ENCODE measurements at places on chromosomes 2 and 18.

GRCh38 chr2:196242131-196242620, 70.8 kb upstream of the STK17B start:
- no peak for DNase-seq

DNA sequence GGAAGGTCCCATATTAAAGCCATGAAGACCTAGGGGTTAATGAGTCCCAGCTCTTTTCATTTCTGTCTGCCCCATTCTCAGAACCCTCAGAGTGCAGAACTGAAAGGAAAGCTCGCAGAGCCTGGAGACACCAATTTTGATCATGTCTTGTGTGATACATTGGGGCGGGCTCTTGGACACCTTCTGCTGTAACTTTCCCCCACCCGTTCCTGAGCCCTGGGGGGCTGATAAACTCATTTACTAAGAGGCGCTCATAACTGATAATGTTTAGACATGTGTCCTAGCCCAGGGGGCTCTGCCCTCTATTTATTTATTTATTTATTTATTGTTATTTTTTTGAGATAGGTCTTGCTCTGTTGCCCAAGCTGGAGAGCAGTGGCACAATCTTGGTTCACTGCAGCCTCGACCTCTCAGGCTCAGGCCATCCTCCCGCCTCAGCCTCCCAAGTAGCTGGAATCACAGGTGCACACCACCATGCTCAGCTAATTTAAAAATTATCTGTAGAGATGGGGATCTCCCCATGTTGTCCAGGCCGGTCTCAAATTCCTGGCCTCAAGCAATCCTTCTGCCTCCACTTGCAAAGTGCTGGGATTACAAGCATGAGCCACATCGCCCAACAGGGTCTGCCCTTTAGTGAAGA, 72.4 kb upstream of the HAAO start:
- DNase-seq: no peak

DNA sequence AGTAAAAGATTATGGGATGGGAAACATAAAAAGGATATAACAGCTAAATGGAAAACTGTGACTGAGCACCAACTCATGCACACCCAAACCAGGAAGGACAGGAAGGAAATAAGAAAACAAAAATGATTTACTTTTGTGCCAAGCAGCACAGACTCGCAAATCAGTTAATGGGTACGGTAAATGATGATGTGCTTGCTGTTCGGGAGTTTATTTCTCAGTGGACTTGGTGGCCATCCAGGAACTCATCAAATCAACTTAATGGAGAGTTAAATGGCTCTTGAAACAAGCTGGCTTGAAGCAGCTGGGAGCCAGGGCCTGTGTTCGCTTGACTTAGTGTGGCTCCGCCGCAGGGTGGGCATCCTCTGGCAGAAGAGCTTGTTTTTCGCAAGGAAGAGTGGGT, 36.2 kb downstream of the MTCL1 start:
- no peak for DNase-seq

DNA sequence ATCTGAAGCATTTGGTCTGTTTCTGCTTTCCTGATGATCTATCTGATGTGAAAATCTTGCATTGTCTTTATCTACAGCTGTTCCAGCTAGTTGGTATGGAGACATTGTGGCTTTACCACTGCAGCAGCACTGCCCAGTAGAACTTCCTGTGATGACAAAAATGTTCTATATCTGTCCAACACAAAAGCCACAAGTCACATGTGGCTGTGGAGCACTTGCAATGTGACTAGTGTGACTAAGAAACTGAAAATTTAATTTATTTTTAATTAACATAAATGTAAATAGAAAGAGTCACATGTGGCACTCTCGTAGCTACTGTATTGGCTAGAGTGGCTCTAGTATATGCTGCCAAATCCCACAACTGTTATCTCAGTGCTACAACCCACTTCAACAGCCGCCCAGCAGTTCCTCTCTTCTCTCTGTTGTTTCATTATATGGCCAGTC, 425.7 kb downstream of the SETBP1 start:
- no peak for DNase-seq

DNA sequence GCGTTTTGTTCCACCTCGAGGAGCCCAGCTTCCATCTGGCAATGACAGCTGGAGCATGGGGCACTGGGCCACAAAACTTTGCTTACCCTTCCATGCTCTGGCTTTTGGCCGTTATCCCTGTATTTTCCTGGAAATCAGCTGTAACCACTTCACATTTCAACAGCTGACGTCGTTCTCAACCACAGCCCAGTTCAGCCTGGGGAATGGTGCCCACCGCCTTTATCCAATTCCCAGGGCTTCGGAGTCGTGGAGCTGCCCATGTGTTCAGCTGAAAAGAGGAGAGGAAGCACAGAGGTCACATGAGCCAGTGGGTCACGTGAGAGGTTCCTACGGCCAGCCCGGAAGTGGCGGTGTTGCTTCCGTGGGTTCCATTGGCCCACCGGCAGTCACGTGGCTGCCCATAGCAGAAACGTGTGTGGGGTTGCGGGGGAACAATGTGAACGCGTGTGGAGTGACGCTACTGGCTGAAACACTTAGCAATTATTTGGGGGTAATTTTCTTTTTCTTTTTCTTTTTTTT, 16.7 kb upstream of the EDAR start:
- DNase-seq: no peak

GRCh38 chr18:33603454-33603853, 25.4 kb downstream of the ASXL3 start:
- DNase-seq: no peak

GRCh38 chr18:48975817-48976649, 25.3 kb upstream of the SMAD7 start:
- DNase-seq: no peak

GRCh38 chr2:46174345-46175170, 122.6 kb upstream of the EPAS1 start:
- DNase-seq: no peak

DNA sequence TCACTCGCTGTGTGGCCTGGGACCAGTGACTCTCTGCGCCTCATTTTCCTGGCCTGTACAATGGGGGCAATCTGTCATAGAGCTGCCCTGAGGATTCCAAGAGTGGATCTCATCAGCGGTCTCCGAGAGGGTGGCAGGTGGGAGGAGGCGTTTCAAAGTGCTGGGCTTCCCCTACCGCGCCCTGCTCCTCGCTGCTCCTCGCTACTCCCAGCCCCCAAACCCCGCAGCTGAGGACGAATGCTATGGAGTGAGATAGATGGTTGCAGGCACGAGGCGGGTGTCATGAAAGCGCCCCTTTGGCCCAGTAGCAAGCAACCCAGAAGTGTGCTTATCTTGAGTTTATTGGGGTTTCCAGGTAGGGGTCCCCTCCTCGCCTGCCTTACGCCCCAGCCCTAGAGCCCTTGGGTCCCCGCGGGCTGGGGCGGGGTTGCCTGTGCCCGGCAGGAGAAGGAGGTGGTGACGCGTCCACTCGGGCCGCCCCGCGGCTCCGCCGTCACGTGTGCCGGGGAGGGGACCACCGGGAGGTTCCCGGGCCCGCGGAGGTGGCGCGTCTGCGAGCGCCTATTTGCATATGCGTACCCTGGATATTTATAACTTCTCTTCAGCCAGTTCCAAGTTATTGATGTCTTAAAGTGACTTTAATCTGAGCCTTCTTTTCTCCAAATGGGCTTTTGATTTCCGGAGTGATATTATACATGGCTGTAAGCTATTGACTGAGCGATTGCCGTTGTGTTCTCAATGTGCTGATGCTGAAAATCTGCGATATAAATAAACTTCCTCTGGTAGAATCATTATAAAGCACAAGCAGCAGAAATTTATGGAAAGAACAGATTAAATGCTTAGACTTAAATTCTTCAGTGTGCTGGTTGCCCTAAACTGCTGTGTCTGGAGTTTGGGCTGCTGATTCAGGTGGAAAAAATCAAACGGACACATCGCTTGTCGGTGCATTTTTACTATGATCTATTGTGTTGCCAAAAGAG, 263.7 kb downstream of the ATAD2B start:
- no peak for DNase-seq

DNA sequence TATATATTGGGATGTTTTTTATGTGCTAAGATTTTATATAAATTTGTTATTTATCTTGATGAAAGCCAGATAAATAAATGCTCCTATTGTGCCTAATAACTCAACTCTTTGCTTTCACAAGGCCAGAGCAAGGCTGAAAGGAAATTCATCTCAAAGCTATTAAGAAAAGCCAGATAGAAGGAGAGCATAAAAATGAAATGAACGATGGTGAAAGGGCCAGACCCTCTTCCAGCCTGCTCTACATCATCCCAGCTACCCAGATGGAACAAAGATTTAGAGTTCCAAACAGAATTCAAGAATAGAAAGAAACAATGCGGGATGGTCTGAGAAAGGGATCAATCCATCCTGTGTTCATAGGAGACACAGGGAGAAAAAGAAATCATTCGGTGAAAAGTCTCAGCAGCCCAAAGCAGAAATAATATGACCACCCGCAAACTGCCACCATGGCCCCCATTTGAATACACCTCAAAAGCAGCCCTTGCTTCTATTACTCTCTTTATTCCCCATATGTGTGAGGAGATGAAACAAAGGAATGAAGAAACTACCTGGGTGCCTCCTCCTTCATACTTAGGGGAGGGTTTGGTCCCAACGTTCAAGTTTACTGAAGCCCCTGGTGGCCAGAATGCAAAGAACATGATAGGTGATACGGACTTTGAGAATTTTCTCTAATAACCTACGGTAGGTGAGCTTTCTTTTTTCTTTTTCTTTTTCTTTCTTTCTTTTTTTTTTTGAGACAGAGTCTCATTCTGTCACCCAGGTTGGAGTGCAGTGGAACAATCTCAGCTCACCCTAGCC, 110.1 kb upstream of the FBXO11 start:
- DNase-seq: no peak

- DNase-seq: no peak
Measured at GRCh38 chr18:34771958-34772357, 61.9 kb downstream of the DTNA start.

DNA sequence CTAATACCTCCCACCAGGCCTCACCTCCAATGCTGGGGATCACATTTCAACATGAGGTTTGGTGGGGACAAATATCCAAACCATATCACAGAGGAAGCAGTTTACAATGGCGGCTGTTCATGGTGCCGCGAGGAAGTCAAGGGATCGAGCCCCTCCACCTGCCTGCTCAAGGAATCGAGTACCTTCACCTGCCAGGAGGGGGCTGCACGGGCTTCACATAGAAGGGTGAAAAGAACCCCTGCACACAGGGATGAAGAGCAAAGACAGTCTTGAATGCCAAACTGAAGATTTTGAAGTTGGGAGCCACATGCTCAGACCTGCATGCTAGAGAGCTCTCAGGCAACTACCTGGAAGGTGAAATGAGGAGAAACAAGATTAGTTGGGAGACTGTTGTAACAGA, 110.3 kb downstream of the KCNF1 start:
- no peak for DNase-seq

GRCh38 chr2:42834161-42834560, 41.8 kb upstream of the HAAO start:
- no peak for DNase-seq

GRCh38 chr2:159880729-159881128, 82.7 kb upstream of the CD302 start:
- DNase-seq: no peak

- DNase-seq: no peak
Measured at GRCh38 chr2:60116161-60116875, 437.1 kb downstream of the BCL11A start.

DNA sequence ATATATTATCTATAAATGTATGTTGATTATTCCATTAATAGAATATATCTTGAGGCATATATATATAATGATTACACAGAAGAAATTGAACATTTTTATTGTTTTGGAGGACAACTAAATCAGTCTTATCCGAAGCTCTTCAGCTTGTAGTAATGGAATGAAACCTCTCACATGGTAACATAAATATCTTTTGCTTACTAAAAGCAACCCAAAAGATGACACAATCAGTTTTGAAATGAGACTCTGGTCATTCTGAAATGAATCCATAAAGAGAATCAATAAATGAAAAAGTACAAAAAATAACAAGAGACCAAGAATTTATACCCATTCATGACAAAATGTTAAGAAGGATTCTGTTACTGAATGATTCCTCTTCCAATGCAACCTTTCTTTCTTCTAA, 110.2 kb downstream of the FIGN start:
- DNase-seq: no peak

DNA sequence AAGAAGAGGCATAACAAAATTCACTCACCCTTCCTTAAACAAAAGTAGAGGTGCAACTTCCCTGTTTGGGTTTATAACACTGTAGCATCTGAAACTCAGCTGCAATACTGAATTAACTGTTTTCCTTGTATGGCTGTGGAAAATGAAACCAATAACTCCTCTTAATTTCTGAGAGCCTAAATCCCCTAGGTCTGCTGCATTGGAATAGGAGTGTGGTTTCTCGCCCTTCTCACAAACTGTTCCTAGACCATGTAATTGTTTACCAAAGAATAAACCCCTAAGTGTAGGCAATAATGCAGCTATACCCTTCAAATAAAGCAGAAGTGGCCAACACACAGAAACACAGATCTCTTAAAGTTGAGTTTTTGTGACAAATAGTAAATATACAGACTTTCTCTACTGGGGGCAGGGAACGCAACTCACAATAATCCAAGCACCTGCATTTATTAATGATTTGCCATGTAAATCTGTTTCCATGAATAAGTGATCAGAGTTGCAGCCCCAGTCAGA, 52.0 kb downstream of the RASGRP3 start:
- DNase-seq: no peak

GRCh38 chr2:178074123-178075005, 1.8 kb upstream of the PDE11A start:
- no peak for DNase-seq

DNA sequence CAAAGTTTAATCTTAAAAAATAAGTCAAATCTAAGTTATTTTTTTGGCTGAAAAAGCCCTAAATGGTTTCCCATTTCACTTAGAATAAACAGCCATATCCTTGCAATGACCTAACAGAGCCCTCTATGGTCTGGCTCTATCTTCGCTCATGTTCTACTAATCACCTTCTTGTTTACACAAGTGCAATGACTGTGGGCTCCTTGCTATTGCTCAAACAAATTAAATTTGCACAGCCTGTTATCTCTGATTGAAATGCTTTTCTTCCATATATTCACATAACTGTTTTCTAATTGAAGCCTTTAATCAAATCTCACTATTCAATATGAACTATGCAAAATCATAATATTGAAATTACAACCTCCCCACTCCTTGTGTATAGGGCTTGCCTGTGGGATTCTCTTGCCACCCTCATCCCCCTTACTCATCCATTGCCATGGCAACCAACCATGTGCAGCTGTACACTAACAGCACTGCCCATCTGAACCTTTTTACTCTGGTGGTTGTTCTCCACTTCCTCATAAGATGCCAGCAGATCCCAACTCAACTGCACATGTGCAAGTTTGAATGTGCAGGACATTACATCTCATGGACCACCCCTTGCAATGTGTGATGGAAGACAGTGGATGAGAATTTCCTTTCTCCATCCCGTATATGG, 1083.2 kb downstream of the SOCS6 start:
- DNase-seq: no peak

DNA sequence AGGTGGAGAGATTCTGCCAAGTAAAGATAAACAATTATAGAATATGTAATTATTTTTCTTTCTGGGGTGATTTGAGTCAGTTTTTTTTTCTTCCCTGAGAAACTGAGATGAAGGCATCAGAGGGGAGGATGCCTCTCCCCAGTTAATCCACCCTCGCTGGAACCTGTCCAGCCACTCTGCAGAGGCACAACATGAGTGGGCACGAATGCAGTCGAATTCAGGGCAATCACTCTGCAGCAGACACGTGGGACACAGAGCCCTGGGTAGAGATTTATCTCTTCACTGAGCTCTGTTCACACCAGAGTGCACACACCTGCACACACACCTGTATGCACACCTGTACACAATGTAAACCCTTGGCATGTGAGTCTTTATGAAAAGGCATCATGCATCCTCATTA, 154.2 kb downstream of the DCDC2C start:
- no peak for DNase-seq

- no peak for DNase-seq
Measured at GRCh38 chr18:79961527-79962291, 2.7 kb upstream of the HSBP1L1 start.
